ENCODE measurements at places on chromosomes 2 and 18.

- DNase-seq: no peak
Observed at GRCh38 chr2:144522897-144523595, 3.1 kb upstream of the ZEB2 start.

- no peak for DNase-seq
Observed at GRCh38 chr2:18814387-18814786, 225.0 kb upstream of the NT5C1B start.

- DNase-seq: no peak
Observed at GRCh38 chr2:13654416-13654815, 937.7 kb downstream of the TRIB2 start.

DNA sequence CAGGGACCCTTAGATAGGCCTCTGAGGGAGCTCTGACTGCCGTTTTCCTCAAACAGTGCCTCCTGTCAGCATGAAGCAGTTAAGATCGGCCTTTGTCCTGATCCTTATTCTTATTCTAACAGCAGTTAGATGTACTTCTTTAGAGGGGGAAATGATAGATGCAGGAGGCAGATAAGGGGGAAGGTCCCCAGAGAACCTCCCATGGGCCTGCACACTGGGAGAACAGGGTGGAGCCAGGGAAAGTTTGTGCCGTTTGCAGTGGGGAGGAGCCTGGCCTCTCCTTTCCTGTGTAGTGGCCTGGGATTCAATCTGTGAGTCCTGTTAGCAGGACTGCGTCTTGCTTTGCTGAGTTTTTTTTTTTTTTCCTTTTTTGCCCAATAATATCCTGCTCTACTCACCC, 7.9 kb upstream of the INPP4A start:
- DNase-seq: no peak

GRCh38 chr18:58290116-58290695, 246.2 kb downstream of the NEDD4L start:
- no peak for DNase-seq

- no peak for DNase-seq
Observed at GRCh38 chr2:181240844-181241243, 216.3 kb upstream of the ITGA4 start.

- no peak for DNase-seq
Observed at GRCh38 chr2:195613922-195614321, 43.1 kb upstream of the SLC39A10 start.

GRCh38 chr2:145764631-145765030, 1244.7 kb upstream of the ZEB2 start:
- DNase-seq: peak; percentile 73

- DNase-seq: no peak
Observed at GRCh38 chr2:147934881-147935620, 85.5 kb downstream of the ORC4 start.

GRCh38 chr2:15177103-15177502, 384.0 kb downstream of the NBAS start:
- no peak for DNase-seq

GRCh38 chr18:21145371-21145770, 33.8 kb upstream of the ROCK1 start:
- DNase-seq: no peak

DNA sequence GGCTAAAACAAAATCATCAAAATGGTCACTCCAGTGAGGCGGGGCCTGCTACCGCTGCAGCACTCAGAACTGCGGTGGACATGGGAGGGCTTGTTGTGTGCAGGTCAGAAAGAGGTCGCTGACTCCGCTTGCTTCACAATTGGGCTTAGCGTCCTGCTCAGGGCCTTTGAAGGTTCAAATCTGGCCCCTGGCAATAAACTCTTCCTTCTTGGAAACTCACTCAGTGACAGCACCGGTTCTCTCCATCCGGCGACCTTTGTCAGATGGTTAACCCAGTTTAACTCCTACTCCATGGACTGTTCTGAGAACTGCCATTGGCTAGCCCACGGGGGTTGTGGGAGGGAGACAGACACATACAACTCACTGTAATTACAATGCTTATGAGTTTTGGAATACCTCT, 29.0 kb upstream of the LAPTM4A start:
- DNase-seq: no peak

DNA sequence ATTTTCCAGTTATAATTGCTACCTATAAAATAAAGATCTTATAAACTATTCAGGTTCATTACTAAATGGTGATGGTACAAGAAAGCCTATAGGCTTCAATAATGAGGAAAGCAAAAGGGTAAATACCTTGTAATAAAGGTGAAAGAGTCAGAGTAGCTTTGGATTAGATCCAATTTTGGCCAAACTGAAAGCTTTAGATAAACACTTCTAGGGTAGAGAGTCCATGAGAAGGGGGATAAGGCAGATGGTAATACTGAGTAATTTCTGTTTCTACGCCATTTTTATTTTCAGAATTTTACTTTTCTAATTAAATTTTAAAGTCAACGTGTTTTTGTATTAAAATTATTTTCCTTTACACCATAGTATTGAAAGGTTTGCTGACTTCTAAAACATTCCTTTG, 9.4 kb downstream of the CASP8 start:
- DNase-seq: no peak

DNA sequence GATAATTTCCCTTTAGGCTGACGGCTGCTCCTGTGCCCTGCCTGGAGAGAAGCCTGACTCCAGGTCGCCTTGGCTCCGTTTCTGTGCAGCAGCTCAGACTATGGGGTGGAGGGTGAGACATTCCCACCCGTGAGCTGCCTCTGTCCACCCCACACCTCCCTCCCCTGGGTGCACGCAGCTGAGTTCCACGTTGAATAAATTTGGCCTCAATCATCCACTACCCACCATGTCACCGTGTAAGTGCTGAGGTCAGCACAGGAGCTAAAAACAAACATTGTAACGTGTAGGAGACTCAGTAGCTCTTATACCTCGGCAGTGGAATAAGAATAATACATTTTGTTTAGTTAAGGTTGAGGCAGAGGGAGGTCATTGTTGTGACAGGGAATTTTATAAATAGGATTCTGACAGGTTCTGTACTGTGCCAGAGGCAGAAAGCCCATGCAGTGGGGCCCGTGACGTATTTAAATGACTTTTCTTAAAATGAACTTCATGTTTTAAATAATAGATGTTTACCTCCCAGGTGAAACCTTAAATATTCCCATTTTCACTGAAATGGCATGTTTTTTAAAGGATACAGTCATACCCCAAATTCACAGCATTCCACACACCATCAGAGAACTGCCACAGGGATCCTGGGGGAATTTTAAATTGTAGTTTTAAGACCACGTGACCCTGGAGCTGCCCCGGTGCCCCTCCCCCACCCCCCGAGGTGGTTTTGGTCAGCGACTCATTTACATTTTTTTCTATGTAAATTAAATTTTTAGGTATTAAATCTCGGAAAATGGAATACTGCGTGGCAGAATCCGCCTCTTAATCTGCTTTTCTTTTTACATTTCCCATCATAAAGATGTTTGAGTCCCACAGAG, 50.2 kb downstream of the NFATC1 start:
- DNase-seq: no peak

All from NCI-H1092 (cell line).